ENCODE measurements at places on chromosomes 12 and 14. TPM values are rescaled to one million over a fixed set of nuclear protein-coding genes. Genes with fewer than 3 reads are reported as not detected.

- H3K36me3 ChIP-seq, result no peaks in the 10 kb centered on the region
- H3K27me3 ChIP-seq, result peaks cover 55% of the 10 kb centered on the region
- no peak overlapping the region for H3K4me3 ChIP-seq
- H3K4me1 ChIP-seq, result peaks cover 14% of the 10 kb centered on the region
- DNase-seq, result no peak
- no peak overlapping the region for H3K27ac ChIP-seq
Measured at GRCh38 chr14:65479386-65479785, 66.9 kb downstream of the FUT8 start.

DNA sequence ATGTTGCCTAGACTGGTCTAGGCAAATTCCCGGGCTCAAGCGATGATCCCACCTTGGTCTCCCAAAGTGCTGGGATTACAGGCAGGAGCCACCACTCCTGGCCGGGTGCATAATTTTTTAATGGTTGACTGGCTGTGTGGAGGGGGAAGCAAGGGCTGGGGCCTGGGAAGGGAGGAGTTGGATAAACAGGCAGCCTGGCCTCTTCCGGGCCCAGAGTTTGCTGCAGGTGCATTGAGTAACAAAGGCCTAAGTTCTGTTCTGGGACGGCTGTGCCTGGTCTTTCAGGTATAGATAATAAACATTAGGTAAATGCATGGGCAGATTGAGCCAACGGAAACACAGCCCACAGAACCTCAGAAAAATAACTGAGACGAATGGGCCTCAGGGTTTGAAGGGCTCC lies 191.3 kb upstream of the TBX3 start:
- H3K4me1 ChIP-seq, result peaks cover 5% of the 10 kb centered on the region
- H3K4me3 ChIP-seq, result no peak overlapping the region
- no peak for DNase-seq
- H3K36me3 ChIP-seq, result no peaks in the 10 kb centered on the region

DNA sequence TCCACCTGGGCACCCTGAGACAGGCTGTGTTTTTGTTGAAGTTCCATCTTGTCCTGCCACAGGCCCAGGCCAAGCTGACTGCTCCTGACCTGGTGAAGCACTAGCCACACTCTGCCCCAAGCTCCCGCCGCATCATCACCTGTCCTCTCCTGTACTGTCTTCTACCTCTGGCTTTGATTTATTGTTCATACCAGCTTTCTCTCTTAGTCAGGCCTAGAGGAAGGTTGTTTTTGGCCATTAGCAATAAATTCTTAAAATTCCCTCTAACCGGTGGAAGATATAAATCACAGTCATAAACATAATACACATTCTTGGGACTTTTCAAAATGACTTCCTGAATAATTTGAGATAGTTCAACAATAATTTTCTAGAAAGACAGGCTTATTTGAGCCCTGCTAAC lies 169.4 kb downstream of the DAD1 start:
- H3K36me3 ChIP-seq, result no peaks in the 10 kb centered on the region
- peaks cover 6% of the 10 kb centered on the region for H3K4me1 ChIP-seq
- H3K27ac ChIP-seq, result no peak overlapping the region

GRCh38 chr14:51206462-51206861 lies 33.6 kb upstream of the TMX1 start:
- no peak overlapping the region for H3K27ac ChIP-seq
- H3K27me3 ChIP-seq, result peaks cover 3% of the 10 kb centered on the region
- no peak overlapping the region for H3K4me3 ChIP-seq
- no peaks in the 10 kb centered on the region for H3K36me3 ChIP-seq
- H3K4me1 ChIP-seq, result no peaks in the 10 kb centered on the region

DNA sequence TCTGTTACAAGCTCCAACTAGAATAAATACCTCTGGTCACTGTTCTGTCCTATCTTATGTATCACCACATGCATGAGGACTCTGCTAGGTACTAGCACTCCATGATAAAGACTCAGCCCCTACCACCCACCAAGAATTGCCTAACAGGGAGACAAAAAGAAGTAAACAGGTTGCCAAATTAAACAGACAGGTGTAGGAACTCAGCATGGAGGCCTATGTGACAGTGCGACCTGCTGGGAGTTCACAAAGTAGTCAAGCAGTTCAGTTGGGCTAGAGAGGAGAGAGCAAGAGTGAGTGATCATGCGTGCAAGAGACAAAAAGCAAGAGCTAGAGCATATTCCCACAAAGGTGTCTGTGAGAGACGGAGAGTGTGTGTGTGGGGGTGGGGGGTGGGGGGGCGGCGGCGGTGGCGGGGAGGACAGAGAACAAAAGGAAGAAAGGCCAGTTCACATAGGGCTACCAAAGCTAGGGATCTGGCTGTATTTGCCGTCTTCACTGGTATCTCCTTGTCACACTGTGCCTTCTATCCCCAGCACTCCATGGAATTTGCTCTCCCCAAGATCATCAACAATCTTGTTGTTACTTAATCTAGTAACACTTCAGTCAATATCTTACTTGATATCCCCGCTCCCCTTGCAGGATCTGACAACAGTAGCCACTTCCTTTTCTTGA lies 81.2 kb downstream of the SPPL3 start:
- H3K27me3 ChIP-seq, result no peaks in the 10 kb centered on the region
- peak overlapping the region; percentile 34 for H3K27ac ChIP-seq
- H3K4me1 ChIP-seq, result peaks cover 38% of the 10 kb centered on the region
- H3K4me3 ChIP-seq, result no peak overlapping the region
- DNase-seq, result no peak

- DNase-seq, result no peak
- H3K27ac ChIP-seq, result no peak overlapping the region
- H3K27me3 ChIP-seq, result no peaks in the 10 kb centered on the region
- no peak overlapping the region for H3K4me3 ChIP-seq
- no peaks in the 10 kb centered on the region for H3K4me1 ChIP-seq
Measured at GRCh38 chr12:12486661-12487240, 75.9 kb downstream of the DUSP16 start.

DNA sequence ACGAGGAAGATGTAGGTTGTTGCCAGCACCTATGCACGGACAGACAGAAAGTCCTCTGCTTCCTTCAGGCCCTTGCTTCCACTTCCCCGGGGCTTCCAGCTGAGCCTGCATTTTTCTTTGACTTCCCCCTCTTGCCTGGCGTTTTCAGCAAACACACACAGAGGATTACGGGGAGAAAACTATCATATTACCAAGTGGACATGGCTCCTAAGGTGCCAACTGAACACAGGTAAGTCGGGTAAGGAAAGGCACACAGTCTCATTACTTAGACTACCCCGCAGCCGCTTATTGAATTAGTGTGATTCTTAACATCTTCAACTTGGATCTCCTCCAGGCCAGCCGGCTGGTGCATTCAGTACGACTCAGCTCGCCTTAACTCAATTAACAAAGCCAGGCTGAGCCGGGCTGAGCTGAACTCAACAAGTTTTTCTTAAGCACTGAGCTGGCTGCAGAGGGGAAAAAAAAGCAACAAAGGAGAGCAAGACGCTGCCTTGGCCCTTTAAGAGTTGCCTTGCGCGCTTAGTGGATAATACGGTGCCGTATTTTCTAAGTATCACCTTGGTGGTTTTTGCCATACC lies 19.2 kb upstream of the MAP1LC3B2 start:
- no peak overlapping the region for H3K4me3 ChIP-seq
- no peak for DNase-seq
- H3K36me3 ChIP-seq, result no peaks in the 10 kb centered on the region
- peaks cover 9% of the 10 kb centered on the region for H3K27me3 ChIP-seq
- H3K4me1 ChIP-seq, result peaks cover 14% of the 10 kb centered on the region

GRCh38 chr12:29066011-29066588 lies 83.0 kb upstream of the FAR2 start:
- no peaks in the 10 kb centered on the region for H3K27me3 ChIP-seq
- H3K4me3 ChIP-seq, result no peak overlapping the region
- no peaks in the 10 kb centered on the region for H3K36me3 ChIP-seq
- peaks cover 4% of the 10 kb centered on the region for H3K4me1 ChIP-seq

Gene GALNT16
- total RNA-seq, result 9.5 TPM

Gene TEX52
- not detected for total RNA-seq

Gene AMN
- 3.0 TPM for total RNA-seq

Gene SOX5
- total RNA-seq, result 49.1 TPM

Gene PLEKHH1
- total RNA-seq, result 127 TPM

Gene DBX2
- total RNA-seq, result not detected

Gene ACSS3
- 15.9 TPM for total RNA-seq

Gene ANKRD13A
- 38.0 TPM for total RNA-seq

Gene KRT78
- not detected for total RNA-seq

Gene TMEM119
- total RNA-seq, result 0.24 TPM

Data from progenitor cell of endocrine pancreas (in vitro differentiated cells).